MM.1S (cell line): ENCODE measurements at places on chromosomes 1 and 21.

DNA sequence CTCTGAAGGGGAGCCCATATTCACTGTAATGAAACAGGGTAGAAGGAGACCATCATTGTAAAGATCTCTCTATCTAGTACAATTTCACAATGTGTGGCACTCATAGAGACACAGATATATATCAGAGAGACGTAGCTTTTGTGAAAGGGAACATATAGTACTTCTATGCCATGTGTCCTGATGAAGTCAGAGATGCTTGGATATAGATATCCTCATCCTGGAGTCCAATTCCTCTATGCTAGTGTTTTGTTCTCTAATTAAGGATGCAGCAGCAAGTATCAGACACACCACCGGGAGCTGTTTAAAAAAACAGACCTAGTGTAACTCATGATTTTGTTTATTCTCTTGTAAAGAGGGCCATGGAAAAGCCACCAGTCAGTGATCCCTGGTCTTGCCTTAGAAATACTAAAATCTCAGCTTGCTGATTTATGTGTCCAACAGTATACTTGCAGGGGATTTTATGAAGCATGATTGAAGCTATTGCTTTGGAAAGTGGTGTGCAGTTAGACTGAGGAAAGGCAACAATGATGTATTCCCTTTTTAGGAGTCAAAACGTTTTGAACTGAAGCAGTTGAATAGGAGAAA is 2.5 kb downstream of the NCAM2 start:
- no peak overlapping the region for H3K4me3 ChIP-seq
- H3K4me1 ChIP-seq: peaks cover 8% of the 10 kb centered on the region
- no peaks in the 10 kb centered on the region for H3K36me3 ChIP-seq
- no peak overlapping the region for H3K27ac ChIP-seq
- DNase-seq: no peak

GRCh38 chr1:183200451-183200850 is 14.4 kb downstream of the LAMC2 start:
- no peaks in the 10 kb centered on the region for H3K27me3 ChIP-seq
- no peak overlapping the region for H3K4me3 ChIP-seq
- no peak for DNase-seq
- H3K36me3 ChIP-seq: no peaks in the 10 kb centered on the region
- no peak overlapping the region for H3K27ac ChIP-seq
- peaks cover 4% of the 10 kb centered on the region for H3K4me1 ChIP-seq

DNA sequence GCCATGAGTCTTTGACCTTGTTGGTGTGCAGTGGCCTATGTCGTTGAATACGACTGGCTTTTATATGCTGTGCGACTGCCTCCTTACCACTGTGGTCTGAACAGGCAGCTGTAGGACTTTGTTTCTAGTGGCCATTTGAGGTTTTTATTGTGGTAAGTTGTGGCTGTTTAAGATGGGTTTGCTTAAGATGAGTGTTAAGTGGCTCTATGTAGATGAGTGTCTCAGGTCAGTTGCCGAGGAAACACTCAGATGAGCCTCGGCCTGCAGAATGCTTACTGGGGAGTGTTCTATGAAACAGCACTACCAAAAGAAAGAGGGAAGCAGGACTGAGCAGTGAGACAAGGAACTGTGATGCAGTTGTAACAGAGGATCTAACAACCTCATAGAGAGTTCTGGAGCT is 14.9 kb upstream of the CD1C start:
- no peak overlapping the region for H3K27ac ChIP-seq
- H3K4me1 ChIP-seq: no peaks in the 10 kb centered on the region
- H3K36me3 ChIP-seq: no peaks in the 10 kb centered on the region
- DNase-seq: no peak
- H3K27me3 ChIP-seq: no peaks in the 10 kb centered on the region
- H3K4me3 ChIP-seq: no peak overlapping the region

GRCh38 chr1:160646711-160647328 is at the start of gene SLAMF1:
SLAMF1 (minus strand) TSS chr1:160647044; CDS start chr1:160646945, 99 bp downstream.
- H3K27me3 ChIP-seq: no peaks in the 10 kb centered on the region
- H3K36me3 ChIP-seq: no peaks in the 10 kb centered on the region
- H3K27ac ChIP-seq: no peak within 1 kb of the TSS
- DNase-seq: no peak

DNA sequence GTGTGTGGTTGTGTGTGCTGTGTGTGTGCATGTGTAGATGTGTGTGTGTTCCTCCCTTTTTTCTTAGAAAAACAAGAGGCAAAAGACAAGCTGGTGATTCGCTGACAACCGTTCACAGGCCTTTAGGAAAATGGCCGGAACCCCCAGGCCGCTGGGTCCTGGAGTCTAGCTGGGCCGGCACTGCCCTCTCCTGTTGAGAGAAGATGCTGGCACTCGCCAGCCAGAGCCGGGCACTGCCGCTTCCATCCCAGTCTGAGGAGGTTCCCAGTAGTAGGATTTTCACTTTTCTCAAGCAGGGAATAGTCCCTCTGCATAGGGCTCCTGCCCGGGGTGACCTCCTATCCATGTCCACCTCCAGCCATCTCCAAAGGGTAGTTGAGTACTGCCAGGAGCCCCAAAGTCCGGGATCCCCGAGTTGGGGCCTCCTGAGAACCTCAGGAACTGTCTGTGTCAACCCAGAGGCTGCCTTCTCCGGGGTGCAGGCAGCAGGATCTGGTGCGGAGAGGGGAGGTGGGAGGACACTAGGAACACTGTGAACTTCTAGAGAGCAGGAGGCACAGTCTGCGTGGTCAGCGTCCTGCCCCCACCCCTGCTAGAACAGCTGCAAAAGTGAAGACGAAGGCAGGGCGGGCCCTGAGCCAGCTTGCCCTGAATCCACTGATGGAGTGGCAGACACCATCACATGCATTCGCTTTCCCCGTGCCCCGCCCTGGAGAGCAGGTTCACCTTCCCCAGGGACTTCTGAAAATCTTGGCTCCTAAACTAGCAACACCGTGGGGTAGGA is 44.1 kb upstream of the ARHGEF16 start:
- no peaks in the 10 kb centered on the region for H3K4me1 ChIP-seq
- no peak overlapping the region for H3K27ac ChIP-seq
- no peak for DNase-seq

GRCh38 chr1:43021547-43022474 is 63.1 kb upstream of the SLC2A1 start:
- no peak for DNase-seq
- no peak overlapping the region for H3K27ac ChIP-seq
- H3K27me3 ChIP-seq: no peaks in the 10 kb centered on the region
- H3K36me3 ChIP-seq: no peaks in the 10 kb centered on the region

- peak; percentile 80 for DNase-seq
- peaks cover 24% of the 10 kb centered on the region for H3K4me1 ChIP-seq
- no peaks in the 10 kb centered on the region for H3K27me3 ChIP-seq
- H3K4me3 ChIP-seq: no peak overlapping the region
These were observed 11.1 kb upstream of the ARHGEF2 start for GRCh38 chr1:155989242-155990004.

DNA sequence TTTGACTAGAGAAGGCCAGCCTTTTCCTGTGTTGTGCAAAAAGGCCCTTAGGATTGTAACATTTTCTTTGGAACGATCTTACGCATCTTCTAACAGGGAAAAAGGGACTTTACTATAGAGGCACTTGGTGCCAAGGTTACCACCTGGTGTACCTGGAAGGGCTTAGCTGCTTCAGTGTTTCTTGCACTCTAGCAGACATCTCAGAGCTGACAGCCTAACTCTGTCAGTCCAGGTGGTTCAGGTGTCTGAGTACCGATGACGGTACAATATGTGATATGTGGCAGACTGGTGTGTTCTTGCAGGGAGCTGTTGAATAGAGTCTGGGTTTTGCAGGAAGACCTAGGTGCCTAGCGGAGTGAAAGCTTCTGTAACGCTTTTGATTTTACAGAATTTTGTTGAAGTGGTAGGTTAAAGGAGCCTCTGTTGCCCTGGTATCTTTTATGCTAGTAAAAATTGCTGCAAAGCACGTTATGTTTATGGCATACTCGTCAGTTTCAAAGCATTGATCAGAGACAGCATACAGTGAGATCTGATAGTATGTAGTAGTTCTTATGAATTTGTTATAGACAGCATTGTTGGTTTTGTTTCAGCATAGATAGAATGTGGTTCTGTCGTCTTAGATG is 1.4 kb downstream of the MAGI3 start:
- peak; percentile 46 for DNase-seq
- H3K27me3 ChIP-seq: no peaks in the 10 kb centered on the region
- H3K36me3 ChIP-seq: no peaks in the 10 kb centered on the region
- H3K27ac ChIP-seq: peak overlapping the region; percentile 20; the same call in 1 of the 2 replicates
- peak overlapping the region; percentile 77 for H3K4me3 ChIP-seq

GRCh38 chr1:165315481-165315880 is 41.0 kb downstream of the LMX1A start:
- no peak overlapping the region for H3K4me3 ChIP-seq
- H3K36me3 ChIP-seq: no peaks in the 10 kb centered on the region
- DNase-seq: no peak

DNA sequence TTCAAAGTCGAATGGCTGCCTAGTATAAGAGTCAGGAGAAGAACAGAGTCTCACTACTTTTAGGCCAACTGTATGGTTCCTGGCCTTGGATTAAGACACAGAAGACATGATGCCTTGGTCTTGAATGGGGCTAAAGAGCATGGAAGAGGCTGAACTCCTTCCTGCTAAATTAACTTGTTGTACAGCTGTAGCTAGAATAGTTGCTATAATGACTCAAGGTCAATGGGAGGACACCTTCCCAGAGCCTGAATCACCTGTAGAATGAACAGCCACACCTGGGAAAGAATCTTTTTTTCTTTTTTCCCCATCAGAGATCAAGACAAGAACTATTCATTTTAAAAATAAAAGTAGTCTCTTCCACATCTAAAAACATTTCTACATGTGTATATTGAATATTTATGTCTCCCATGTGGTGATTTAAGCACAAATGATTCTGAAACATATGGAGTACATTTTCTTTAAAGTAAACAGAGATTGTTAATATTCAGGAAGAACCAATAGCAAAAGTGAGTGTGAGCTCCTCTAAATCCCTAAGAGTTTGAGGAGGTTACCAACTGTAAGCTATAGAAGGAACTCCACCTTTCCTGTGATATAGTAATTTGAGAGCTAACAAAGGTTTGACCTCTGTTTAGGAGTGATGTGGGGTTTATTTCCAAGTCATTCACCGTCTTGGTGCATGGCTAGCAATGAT is 191.3 kb downstream of the TGFB2 start:
- no peak overlapping the region for H3K27ac ChIP-seq
- no peak overlapping the region for H3K4me3 ChIP-seq
- no peaks in the 10 kb centered on the region for H3K36me3 ChIP-seq
- H3K4me1 ChIP-seq: no peaks in the 10 kb centered on the region

DNA sequence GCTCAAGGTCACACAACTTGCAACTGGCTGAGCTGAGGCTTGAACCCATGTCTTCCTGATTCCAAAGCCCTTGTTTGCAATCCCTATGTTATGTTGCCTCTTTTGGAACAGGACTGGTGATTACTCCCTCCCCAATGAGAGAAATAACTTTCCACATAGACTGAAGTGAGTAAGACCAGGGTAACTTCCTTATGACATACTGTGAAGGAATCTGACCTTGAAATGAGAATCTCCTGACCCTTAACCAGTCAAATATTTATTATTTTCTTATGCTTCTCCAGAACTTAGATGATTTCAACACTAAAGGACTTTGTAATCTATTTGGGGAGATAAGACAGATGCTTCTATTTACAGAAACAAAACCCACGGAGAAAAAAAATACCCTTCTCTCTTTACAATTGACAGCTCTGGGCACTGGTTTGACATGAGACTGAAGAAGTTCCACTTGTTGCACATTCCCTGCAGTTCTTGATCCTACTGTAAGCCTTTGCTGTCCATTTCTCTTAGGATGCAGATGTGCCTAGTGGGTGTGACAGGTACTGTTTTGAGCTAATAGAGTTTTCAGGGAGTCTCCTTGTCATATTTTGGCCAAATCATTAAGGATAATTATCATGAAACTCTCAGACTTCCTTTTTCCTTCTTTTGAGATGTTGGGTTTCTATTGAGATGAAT is 3.9 kb upstream of the RPTN start:
- H3K4me1 ChIP-seq: peaks cover 25% of the 10 kb centered on the region
- H3K36me3 ChIP-seq: no peaks in the 10 kb centered on the region
- no peak overlapping the region for H3K4me3 ChIP-seq
- no peak overlapping the region for H3K27ac ChIP-seq
- no peaks in the 10 kb centered on the region for H3K27me3 ChIP-seq

DNA sequence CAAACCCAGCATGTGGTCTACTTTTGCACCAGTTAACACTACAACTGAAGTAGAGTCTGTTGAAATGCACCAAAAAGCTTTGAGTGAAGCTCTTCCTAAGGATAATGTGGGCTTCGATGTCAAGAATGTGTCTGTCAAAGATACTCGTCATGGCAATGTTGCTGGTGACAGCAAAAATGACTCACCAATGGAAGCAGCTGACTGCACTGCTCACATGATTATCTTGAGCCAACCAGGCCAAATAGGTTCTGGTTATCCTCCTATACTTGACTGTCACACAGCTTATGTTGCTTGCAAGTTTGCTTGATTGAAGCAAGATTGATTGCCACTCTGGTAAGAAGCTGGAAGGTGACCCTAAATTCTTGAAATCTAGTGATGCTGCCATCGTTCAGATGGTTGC is 85.2 kb downstream of the DENND1B start:
- no peak overlapping the region for H3K27ac ChIP-seq
- DNase-seq: no peak

- DNase-seq: peak; percentile 70
- no peak overlapping the region for H3K27ac ChIP-seq
- no peak overlapping the region for H3K4me3 ChIP-seq
- H3K27me3 ChIP-seq: no peaks in the 10 kb centered on the region
These were observed 2.2 kb upstream of the TESK2 start for GRCh38 chr1:45493116-45493697.

- no peak for DNase-seq
- no peaks in the 10 kb centered on the region for H3K27me3 ChIP-seq
- no peaks in the 10 kb centered on the region for H3K4me1 ChIP-seq
- H3K27ac ChIP-seq: no peak overlapping the region
These were observed 134.5 kb downstream of the HHIPL2 start for GRCh38 chr1:222413436-222413835.

DNA sequence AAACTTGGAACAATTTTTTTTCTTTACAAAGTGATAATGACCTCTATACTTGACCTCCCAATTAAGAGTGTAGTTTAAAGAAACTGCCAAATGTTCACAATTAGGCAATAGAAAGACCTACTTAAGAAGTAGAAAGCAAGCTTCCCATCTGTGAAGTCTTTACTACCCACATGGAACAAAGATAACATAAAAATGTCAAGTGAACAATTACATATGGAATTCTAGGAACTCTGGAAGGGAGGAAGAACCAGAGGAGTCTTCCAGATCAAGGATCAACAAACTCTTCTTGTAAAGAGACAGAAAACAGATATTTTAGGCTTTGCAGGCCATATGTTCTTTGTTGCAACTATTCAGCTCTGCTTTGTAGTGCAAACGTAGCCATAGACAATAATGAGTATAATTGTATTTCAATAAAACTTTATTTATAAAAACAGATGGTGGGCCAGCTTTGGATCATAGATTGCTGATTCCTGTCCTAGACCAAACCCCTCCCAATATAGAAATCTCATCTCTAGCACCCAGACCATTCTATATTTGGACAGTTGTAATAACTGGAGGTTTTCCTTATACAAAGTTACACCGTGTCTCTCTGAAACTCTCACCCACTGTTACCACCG is 68.4 kb upstream of the MAGI3 start:
- no peaks in the 10 kb centered on the region for H3K27me3 ChIP-seq
- H3K4me3 ChIP-seq: no peak overlapping the region
- no peaks in the 10 kb centered on the region for H3K4me1 ChIP-seq
- H3K36me3 ChIP-seq: no peaks in the 10 kb centered on the region
- H3K27ac ChIP-seq: no peak overlapping the region
